ENCODE measurements at places on chromosomes 1 and 21.

DNA sequence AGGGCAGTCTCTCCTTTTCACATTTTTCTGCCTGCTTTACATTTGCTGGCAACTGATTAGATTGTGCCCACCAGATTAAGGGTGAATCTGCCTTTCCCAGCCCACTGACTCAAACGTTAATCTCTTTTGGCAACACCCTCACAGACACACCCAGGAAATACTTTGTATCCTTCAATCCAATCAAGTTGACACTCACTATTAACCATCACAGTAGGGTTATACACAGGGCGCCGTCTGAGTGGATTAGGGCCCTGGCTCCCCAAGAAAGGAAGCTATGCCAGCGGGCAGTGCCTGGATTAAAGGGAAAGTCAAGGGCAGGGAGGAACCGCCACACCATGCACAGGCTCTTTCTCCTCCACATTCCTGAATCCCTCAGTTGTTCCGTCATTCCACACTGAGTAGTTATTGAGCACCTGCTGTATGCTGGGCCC lies 56.2 kb downstream of the EVA1C start:
- DNase-seq: no peak

- no peak for DNase-seq
Observed at GRCh38 chr1:19079541-19080472, 123.3 kb upstream of the IFFO2 start.

GRCh38 chr1:207959141-207959825 lies 48.4 kb upstream of the CD34 start:
- no peak for DNase-seq

GRCh38 chr1:78587211-78587610 lies 33.0 kb upstream of the IFI44L start:
- DNase-seq: no peak

GRCh38 chr1:218743861-218744505 lies 398.8 kb downstream of the TGFB2 start:
- no peak for DNase-seq

DNA sequence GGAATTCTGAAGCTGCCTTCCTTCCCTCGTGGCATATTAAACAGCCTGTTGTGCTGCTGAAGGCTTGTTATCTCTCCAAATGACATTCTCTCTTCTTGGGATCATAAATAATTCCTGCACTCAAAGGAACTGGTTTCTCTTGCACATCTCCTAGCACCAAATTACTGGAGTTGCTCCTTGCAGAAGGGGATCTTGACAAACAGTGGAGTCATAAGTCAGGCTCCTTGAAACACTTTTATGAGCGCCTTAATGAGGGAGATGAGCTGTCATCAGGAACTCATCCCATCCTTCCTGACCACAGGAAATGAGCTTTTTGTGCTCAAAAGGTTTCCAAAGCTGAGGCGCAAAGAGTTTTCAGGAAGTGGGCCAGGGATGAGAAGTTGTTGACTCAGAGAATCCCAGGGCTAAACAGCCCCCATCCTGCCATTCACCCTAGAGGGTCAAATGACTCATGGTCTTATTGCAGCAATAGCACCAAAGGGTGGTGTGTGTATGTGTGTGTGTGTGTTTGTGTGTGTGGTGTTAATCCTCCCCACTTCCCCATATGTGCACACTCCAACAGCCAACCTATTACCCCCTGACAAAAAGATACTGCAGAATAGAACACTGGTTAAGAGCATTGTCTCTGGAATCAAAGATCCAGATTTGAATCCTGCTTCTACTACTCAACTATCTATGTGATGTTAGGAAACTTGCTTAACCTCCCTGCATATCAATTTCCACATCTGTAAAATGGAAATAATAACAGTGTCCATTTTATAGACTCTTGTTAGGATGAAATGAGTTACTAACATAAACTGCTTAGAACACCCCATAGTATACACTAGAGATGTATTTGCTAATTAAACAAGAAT lies 2.8 kb upstream of the PHC2 start:
- no peak for DNase-seq

DNA sequence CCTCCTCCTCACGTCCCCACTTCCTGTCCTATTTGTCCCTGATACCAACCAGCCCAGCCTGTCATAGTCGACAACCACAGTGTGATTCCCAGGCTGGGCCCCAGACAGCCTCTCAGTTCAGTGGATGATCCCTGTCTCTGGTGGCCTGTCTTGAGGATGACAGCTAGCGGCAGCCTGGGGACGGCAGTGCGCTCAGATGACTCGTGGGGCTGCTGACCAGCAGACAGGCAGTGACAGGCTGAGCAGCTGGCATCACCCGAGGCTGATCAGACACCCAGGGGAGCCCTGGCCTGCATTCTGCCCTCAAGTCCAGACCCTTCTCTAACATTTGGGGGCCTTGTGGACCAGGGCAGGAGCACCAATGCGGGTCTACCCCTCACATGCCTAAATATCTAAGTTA lies 21.0 kb downstream of the NKAIN1 start:
- DNase-seq: no peak

GRCh38 chr1:41646186-41646585 lies 161.7 kb upstream of the EDN2 start:
- DNase-seq: no peak

DNA sequence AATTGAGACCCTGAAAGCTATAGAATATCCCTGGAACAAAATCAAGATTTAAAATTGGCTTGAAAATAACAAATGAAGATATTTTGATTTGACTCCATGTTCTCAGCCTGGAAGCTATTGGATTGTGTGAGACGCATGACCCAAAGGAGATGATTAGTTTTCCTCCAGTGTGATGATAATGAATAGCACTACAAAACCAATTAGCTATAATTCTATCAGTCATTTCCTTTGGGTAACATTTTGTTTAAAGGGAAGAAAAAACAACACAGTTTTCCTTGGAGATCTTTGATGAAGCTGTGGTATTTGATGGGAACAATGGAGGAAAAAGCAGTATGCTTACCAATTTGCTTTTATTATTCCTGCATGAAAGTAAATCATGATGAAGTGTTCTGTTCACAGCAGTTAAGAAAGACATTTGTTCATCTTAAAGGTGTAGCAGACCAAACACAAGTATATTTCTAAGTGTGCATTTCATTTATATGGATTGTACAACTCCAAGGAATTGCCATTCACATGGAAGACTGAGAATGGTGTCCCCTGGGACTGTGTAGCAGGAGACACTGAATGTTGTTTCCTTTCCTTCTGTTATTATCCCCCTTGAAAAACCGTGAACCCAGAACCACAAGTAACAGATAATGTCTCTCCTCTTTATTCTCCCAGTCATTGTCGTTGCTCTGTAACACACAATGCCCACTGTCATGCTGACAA lies 111.4 kb downstream of the CACHD1 start:
- no peak for DNase-seq

GRCh38 chr1:10665226-10665625 lies 131.2 kb downstream of the CASZ1 start:
- DNase-seq: no peak

DNA sequence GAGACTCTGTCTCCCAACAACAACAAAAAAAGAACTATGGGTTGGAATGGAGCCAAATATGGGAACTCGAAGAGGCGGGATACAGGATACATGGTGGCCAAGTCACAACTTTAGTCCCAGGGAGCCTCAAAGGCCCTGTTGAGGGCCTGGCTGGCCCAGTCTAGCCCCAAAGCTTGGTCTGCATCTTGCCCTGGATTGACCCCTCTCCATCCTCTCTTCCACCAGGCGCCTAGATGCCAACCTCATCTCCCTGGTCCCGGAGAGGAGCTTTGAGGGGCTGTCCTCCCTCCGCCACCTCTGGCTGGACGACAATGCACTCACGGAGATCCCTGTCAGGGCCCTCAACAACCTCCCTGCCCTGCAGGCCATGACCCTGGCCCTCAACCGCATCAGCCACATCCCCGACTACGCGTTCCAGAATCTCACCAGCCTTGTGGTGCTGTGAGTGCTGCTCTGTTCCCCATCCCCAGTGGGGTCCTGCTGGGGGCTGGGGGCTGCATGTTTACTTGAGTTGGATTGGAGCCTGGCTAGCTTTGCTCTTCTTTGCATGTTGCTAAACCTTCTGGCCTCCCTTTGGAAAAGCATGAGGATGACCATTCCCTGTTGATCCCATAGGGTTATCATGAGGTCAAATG lies 65.5 kb downstream of the UBE2T start:
- DNase-seq: no peak

DNA sequence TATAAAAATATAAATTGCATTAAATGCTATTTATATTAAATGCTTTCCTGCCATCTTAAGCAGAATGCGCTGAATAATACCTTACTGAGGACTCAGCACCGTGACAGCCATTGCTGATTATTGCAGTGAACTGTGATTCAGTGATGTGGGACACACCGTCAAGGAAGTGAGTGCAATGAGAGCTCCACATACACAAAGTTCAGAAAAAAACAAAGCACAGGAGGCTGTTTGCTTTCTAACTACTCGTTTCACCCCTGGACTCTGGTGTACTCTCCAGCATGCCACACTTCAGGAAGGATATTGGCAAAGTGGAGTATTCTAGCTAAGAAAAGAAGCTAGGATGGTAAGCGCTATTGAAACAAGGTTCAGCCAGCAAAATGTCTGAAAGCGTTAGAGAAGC lies 57.4 kb upstream of the CXADR start:
- no peak for DNase-seq

DNA sequence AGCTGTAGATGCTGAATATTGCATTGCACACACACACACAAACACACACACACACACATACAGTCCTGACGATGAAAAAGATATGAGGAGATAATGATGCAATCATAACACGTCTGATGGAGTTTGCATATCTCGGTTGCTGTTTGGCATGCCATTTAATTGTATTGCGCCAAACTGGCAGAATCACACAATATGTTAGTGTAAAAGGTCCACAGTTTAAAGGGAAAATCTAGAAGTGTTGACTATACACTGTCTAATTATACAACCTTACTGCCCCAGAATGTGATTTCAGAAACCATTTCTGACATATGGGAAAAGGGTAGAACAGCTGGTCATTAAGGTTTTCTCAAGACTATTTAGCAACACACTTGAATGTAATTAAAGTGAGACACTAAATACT lies 123.7 kb upstream of the PROX1 start:
- no peak for DNase-seq

DNA sequence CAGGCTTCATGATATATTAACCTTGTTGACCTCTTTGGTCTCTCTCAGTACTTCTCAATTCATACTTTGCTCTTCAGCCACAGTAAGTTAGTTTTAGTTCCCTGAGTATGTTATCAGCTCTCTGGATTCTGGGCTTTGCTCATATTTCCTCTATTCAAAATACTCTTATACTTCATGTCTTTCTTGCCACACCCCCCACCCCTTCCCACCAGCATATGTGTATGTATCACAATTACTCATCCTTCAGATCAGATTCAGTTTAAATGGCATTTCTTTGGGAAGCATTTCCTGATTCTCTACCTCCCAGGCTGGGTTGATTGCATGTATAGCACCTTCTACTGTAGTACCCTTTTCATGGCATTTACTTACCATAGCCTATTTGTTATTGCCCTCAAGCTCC lies 28.3 kb downstream of the SLC30A7 start:
- DNase-seq: peak; percentile 48

DNA sequence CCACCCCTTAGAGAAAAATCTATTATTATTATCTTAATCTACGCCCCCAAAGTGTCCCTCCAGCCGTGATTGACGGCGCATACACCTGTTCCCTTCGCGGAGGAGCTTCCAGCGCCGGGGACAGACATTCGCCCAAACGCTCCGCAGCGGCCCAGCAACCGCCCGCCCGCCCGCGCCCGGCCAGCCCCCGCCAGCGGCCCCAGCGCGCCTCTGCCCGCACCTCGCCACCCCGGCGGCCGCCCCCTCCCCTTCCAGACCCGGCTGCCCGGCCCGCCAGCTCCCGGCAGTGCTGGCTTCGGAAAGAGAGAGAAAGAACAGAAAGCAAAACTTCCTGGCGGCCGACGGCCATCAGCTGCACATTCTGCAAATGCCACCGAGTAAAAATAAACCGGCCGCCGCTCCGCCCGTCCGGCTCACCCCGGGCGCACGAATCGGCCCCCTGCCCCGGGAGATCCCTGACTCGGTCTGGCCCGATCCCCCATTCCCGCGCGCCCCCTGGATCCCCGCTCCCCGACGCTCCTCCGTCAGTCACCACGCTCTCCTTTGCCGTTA lies 1.6 kb downstream of the CASZ1 start:
- no peak for DNase-seq

DNA sequence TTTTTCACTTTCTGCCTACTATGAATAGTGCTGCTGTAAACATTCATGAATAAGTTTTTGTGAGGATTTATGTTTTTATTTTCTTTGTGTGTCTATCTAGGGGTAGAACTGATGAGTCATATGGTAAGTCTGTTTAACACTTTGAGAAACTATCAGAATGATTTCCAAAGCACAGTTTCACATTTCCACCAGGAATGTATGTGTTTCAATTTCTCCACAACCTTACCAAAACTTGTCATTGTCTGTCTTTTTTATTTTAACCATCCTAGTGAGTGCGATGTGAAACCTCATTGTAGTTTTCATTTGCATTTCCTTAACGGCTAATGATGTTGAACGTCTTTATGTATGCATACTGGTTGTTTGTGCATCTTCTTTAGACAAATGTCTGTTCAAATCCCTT lies 23.5 kb downstream of the RNASEL start:
- DNase-seq: no peak

DNA sequence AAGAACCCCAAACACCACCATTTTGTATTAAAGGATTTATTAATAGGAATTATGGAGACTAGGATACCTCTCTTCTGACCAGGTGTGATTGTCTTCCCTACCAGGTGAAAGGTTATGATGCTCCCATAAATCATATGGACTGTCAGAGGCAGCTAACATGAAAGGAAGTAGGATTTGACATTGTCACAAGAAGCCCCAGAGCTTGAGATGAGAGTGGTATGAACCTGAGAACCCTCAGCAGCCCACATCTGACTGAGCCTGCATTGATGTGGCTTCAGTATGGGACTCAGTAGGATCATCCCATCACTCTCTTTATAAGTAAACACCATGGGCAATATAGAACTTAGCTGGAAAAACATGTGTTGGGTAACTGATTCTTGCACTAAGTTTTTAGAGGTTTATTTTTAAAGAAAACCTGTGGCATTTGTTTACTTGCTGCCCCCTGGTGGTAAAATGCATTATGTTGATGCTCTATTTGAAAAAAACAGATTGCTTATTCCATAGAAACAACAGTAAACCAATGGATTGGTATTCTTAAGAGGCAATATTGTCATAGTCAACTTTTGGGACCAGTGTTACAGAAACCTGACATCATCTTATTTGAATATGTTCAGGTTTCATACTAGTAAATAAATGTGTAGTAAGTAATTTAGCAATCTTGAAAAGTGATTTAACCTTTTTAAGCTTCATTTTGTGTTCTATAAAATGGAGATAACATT lies 16.6 kb upstream of the CACYBP start:
- peak; percentile 61 for DNase-seq

Data from activated CD4-positive, alpha-beta T cell treated with anti-CD3 and anti-CD28 coated beads for 4 hours (primary cell).